ENCODE measurements at places on chromosomes 5 and 9.

DNA sequence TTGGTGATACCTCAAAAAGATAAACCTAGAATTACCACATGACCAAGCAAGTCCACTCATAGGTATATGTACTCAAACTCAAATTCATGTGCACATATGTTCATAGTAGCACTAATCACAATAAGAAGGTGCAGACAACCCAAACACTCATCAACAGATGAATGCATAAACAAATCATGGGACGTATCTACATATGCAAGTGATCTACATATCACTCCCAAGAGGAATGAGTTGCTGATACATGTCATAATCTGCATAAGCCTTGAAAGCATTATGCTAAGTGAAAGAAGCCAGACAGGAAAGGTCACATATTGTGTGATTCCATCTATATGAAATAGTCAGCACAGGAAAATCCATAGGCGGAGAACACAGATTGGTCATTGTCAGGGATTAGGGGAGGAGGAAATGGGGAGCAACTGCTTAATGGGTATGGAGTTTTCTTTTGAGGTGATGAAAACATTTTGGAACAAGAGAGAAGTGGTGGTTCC, 10.6 kb upstream of the GPX8 start:
- no peak for DNase-seq

GRCh38 chr5:170745481-170746071, 37.9 kb upstream of the GABRP start:
- DNase-seq = no peak

DNA sequence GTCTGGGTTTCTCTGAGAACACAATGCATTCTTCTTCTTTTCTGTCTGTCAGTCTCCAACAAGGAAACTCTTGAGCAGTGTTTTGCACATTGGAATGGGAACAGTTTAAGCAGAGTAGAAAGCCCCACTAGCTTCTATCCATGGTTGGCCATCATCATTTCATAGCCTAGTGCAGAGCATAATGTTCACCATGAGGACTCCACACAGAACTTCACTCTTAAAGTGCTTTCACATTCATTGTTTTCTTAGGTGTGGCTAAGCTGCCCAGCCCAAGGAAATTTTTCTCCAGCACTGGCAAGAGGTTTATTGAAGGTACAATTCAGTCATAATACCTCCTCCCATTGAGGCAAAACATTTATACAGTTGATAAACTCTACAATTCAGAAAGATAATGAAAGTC, 503.0 kb upstream of the CD180 start:
- no peak for DNase-seq

DNA sequence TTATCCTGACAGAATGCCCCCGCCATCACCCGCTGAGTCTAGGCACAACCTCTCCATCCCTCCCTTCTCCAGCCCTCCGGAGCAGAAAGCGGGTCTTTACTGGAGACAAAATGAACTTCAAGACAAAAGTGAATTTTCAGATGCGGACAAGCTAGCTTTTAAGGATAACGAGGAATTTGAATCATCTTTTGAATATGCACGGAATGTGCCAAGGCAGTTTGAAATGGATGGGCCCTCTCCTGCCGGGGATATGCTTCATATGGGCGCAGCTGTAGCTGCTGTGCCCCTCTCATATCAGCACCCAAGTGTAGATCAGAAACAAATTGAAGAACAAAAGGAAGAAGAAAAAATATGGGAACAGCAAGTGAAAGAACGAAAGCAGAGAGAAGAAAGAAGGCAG, 37.5 kb downstream of the CPLANE1 start:
- DNase-seq = no peak

GRCh38 chr9:26034786-26035185, 356.5 kb upstream of the TUSC1 start:
- DNase-seq = no peak

DNA sequence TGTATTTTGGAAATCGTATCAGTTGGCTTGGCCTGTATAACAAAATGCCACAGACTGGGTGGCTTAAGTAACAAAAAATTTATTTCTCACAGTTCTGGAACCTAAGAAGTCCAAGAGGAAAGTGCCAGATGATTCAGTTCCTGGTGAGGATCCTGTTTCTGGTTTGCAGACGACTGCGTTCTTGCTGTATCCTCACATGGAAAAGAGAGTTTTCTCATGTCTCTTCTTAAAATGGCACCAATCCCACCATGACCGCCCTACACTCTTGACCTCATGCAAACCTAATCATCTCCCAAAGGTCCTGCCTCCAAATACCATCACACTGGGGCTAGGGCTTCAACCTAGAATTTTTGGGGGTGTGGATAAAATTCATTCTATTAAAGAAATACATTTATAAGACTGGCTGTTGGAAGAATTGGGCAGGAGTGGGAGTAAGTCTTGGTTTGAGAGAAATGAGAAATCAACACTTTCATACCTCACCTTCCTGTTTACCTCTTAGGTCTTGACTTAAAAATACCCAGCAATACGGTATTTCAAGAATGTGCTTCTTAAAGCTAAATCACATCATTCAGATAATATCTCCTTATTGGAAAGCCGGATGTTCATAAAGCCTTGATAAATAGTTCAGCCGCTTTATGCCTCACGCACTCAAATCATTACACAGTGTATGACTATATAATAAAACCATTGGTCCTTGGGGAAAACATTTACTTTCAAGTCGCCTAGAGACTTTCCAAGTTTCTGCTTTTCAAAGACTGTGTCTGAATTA, 28.7 kb downstream of the PTTG1 start:
- DNase-seq = no peak

DNA sequence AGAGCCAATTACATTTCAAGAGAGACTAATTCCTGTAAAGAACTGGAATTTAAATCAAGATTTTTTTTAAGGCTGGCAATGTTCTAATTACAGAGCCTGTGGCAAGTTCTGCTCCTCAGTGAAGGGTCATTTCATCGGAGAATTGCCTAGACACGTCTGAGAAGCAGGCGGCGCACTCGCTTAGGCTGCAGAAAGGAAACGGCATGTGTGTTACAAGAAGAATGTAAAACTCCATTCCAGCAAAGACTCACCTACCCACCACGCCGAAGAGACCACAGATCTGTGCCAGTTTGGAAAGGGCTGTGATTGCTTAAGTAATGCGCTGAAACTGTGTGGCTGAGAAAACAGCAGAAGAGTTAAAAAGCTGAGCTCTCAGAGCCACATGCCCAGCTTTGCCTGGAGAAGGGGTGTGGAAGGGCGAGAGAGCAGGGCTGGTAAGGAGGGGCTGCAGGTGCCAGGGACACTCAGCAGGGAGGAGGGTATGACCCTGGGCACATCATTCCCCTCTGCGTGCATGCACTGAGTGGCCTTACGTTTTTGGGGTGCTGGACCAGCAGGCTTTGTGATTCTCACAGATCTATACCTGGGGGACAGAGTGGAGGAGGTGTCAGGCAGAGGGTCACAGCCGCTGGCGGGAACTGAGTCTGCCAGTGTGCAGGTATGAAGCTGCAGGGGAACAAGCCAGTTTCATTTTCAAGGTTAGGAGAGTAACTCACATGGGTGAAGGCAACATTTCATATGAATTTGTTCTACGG, 17.8 kb upstream of the SLC25A51 start:
- no peak for DNase-seq

- no peak for DNase-seq
Observed at GRCh38 chr5:151281001-151281639, 22.4 kb downstream of the SLC36A3 start.

- DNase-seq = no peak
Observed at GRCh38 chr5:122498163-122498562, 186.1 kb downstream of the SNCAIP start.

DNA sequence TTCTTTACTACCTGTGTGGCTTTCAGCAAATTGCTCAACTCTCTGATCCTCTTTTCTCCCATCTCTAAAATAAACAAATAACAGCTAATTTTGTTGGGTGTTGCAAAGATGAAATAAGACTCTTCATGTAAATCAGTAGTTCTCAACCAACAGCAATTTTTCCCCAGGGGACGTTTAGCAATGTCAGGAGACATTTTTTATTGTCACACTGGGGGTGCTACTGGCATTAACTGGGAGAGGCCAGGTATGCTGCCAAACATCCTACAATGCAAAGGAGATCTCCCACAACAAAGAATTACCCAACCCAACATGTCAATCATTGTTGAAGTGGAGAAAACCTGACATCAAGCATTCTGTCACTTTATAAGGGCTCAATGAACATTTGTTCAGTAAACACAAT, 19.7 kb downstream of the ADRA1B start:
- no peak for DNase-seq

GRCh38 chr9:35700031-35700430, 10.3 kb upstream of the TPM2 start:
- DNase-seq = no peak

DNA sequence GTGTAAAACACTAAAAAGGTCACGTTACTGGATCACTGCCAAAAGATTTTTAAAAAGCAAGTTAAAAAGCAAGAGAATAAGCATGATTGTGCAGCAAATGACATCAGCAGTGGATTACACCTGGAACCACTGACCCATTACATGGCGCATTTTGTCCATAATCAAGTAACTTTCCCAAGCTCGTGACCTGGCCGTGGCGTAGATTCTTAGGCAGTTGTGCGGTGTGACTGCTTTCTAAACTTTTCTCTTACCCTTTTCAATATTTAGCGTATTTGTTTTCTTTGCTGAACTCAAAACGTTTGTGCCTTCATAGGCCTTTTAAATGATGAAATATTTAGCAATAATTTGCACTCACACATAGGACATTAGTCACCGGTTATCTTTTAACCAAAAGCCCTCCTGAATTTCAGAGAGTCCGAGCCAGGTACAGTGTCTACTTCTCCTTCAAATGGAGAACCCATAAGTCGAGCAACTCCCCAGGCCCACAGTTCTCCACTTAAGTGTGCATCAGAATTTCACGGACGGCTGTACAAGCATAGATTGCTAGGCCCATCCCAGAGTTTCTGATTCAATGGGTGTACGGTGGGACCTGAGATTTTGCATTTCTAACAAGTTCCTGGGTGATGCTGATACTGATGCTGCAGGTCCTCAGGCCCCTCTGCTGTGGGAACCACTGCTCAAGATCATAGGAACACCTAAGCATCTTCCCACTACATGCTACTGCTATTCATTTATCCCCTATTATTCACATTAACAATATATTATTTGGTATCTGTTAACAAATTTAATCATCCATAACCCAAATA, 144.4 kb downstream of the GLIS3 start:
- DNase-seq = no peak
